GM23338 (cell line): ENCODE measurements at places on chromosomes 5 and 9. TPM values are rescaled to one million over a fixed set of nuclear protein-coding genes. Genes with fewer than 3 reads are reported as not detected.

DNA sequence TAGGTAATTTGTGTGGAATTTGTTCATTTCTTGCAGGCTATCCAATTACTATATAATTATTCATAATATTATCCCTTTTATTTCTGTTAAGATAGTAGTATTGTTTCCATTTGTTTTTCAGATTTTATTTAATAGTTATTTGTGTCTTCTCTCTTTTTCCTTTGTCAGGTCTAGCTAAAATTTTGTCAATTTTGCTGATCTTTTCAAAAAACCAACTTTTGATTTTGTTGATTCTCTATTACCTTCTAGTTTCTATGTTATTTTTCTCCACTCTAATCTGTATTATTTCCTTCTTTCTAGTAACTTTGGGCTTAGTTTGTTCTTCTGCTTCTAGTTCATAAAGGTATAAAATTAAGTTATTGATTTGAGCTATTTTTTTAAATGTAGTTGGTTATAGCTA, 76.3 kb downstream of the OSTF1 start:
- no peaks in the 10 kb centered on the region for H3K27me3 ChIP-seq
- no peak overlapping the region for H3K4me3 ChIP-seq
- H3K4me1 ChIP-seq = peaks cover 10% of the 10 kb centered on the region
- no peaks in the 10 kb centered on the region for H3K36me3 ChIP-seq

DNA sequence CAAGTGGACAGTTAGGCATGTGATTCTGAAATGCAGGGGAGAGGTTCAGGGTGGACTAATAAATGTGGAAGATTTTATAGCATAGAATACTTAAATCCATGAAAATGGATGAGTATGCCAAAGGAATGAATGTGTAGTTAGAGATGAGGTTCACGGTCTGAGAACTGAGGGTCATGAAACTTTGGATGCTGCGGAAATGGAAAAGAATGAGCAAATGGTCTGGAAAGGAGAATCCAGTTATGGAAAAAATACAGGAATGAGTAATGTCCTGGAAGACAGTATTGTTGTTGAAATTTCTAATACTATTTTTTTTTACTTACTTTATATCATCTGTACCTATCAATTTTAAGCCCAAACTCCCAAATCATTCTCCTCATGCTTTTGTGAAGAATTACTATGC, 2369.4 kb downstream of the MAT2B start:
- H3K27ac ChIP-seq = no peak overlapping the region
- H3K27me3 ChIP-seq = no peaks in the 10 kb centered on the region

GRCh38 chr5:120396186-120396585, 67.9 kb upstream of the PRR16 start:
- H3K36me3 ChIP-seq = no peaks in the 10 kb centered on the region
- H3K27me3 ChIP-seq = no peaks in the 10 kb centered on the region
- no peak overlapping the region for H3K27ac ChIP-seq
- H3K4me1 ChIP-seq = no peaks in the 10 kb centered on the region
- no peak for DNase-seq

The C9orf152 gene
- not detected in 2 replicates for total RNA-seq

The GRM6 gene
- not detected in 2 replicates for total RNA-seq
